ENCODE measurements at places on chromosomes 4 and X.

DNA sequence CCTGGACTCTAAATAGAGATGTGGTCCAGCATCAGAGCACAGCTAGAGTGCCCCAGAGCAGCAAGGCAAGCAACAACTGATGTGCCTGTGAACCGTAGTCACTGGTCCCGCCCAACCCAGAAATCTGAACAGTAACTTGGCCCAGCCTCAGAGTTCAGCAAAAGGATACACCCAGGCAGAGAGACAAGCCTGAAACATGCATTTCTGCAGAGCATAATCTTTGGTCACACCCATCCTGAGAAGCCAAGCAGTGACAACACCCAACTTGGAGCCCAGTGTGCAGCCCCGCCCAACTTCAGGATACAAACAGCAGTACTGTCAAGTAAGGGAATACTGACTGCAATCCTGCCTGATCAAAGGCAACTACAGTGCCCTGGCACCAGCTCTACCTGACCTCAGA, 78.9 kb downstream of the CCDC160 start:
- DNase-seq = no peak

DNA sequence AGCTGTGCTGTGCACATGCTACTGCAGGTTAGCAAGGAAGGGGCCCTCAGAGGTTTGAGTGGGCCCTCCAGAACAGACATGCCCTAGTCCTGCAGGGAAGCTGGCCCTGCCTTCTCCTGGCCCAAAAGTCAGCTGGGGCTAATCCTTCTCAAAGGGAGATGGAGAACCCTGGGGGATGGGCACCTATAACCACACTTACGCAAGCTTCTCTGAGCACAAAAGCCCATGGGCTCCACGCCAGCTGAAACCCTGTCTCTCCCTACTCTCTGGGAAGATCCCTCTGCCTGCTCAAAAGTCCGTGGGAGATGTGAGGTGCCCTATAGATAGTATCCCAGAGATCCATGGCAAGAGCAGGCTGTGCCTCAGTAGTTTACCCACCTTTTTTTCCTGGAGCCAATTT, 58.9 kb upstream of the DKK2 start:
- no peak for DNase-seq

DNA sequence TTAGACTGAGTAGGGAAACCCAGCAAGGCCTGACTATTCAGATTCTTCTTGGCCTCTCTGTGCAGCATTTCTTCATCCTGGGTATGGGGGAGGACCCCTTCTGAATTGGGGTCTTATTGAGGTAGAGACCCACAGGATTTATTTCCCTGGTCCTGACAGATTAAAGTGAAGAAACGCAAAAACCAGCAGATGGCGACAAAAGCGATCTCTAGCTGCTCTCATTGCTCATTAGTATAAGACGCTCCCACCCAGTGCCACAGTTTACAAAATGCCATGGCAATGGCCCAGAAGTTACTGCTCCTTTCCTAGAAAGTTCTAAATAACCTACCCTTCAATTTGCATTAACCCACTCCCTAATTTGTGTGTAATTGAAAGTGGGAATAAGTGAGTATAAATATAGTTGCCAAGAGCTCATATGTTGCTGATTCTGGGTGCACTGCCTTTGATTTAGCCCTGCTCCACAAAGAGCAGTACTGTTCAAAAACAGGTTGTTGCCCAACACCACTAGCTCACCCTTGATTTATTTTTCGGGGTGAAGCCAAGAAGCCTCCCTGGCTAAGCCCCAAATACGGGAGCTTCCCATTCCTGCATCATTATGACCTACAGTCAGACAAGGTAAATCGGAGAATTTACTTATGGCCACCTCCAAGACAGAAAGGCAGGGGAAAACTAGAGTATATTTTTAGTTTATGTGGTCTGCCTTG, 3.7 kb upstream of the BEX4 start:
- DNase-seq = no peak

DNA sequence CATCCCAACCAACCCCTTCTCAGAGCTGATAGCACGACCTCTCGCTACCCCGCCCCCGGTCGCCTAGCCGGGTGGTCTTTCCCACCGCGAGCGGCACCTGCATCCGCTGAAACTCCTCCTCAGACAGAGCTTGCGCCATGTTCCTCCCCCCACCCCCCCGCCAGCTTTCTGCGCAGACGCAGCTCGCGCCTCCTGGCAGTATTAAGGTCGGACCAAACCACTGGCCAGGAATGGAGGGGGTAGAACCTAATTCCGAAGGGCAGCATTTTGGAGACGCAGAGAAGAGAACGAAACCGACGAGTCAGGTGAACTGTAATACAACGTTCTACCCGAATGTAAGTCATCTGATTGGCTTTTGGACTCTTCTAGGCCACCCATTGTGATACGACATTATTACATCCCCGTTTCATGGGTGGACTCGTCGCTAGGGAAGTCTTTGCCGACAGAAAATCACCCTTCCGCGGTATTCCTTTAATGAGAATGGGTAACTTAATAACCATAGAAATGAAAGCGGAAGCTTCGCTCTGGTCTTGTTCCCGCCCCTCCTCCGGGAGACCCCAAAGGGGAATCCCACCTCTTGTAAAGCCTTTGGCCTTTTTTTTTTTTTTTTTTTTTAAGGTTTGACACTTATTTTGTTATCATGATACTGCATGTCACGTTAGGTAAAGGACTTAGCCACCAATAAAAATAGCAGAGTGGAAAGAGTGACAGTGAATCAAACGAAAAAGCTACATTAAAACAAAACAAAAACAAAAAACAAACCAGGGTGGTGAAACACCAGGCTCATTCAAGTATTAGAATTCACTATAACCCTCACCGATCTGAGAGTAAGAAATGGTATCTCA, at the start of gene GRIPAP1:
TSS of gene GRIPAP1 (minus strand) at position 174 of the 845 bp plus-strand sequence. CDS start at position 139, 35 bp downstream.
- DNase-seq = no peak

- DNase-seq = no peak
Observed at GRCh38 chr4:168095776-168096406, 3.6 kb downstream of the ANXA10 start.

DNA sequence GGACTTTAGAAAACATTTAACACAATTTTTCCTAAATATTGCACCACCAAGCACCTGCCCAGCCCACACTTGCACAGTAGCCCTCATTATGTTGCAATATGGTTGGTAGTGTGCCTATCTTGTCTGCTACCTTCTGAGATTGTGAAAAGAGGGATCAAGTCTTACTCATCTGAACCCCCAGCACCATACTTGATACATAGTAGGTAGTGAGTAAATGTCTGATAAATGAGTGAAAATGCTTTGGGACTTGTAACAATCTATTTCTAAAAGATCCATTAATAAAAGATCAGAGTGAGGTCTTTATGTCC, 118.4 kb upstream of the MED14 start:
- DNase-seq = no peak

- DNase-seq = no peak
Observed at GRCh38 chr4:23680671-23681518, 209.0 kb downstream of the PPARGC1A start.

GRCh38 chr4:128542047-128542446, 254.4 kb upstream of the PGRMC2 start:
- no peak for DNase-seq

DNA sequence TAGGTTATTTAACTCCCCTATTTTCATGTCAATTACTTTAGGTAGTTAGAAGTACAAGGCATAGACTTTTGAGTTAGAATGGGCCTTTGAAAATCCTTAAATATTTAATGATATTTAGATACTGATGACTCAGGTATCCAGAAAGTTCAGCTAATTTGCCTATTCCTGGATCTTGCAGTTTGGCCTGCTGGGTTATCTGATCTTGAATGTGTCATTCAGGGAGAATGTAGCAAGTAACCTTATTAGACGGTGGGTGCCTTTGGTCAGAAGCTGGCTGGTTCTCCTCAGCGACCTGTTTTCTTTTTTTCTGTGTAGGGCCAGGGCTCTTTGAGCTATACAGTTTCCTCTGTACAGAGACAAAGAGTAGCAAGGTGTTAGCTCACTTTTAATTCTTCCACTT, 42.0 kb downstream of the MTM1 start:
- DNase-seq = no peak

- DNase-seq = no peak
Observed at GRCh38 chr4:92825256-92825655, 521.5 kb downstream of the GRID2 start.

DNA sequence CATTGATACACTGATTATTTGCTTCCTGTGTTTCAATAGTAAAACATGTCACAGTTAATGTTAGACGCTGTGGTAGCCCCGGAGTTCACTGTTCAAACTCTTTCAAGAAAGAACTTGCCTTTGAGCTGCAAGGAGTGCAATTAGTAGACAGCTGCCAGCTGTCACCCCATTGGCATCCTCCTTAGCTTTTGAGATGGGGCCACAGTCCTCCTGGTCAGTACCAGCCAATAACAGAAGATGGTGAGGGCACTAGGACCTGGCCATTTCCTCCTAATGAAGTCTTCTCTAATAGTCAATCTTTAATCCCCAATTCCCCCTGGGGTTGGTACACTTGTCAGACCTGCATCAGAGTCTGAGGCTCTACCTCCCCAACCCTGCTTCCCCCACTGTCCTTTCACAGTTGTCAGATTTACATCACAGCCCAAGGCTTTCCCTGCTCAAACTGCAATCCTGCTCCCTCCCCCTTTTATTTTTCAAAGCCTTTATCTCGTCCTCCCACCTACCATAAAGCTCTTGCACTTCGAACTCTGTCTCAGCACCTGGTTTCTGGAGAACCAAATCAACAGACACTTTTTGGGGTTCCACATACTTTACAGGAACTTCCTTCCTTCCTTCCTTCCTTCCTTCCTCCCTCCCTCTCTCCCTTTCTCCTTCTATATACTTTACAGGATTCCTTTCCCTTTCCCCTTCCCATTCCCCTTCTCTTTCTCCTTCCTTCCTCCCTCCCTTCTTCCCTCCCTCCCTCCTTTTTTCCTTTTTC, 182.0 kb downstream of the RASL11B start:
- no peak for DNase-seq

DNA sequence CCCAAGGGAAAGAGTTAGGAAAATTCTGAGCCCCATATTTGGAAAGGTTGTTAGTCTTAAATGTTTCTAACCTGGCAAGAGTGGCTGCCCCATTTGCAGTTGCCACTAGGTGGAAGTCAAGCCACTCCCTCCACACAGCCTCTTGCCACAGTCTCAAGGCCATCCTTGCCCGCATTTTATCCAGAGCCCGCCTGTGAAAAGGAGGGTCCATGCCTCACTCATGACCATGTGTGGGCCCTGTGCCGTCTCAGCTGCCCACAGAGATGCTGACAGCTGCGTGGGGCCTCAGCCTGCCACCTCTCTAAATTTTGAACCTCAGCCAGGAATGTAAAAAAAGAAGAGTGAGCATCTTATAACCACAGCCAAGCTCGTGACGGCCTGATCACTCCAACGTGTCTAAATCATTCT, 201.5 kb upstream of the FAM241A start:
- no peak for DNase-seq

DNA sequence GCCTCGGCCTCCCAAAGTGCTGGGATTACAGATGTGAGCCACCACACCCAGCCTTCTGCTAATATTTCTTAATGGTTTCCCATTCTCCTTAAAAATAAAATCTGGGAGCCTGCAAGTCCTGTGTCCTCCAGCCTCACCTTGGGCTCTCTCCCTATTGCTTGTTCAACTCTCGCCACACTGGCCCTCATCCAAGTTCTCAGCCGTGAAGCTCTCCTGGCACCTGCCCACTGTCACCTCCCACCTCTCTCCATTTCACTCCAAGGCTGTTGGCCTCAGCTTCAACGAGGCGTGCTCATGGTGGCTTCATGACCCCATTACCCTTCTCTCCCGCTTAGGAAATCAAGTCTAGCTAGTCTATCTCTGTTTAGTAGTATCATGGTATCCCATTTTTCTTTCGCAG, 9.5 kb upstream of the ETNPPL start:
- no peak for DNase-seq

- no peak for DNase-seq
Observed at GRCh38 chr4:95093460-95093859, 335.7 kb downstream of the BMPR1B start.

GRCh38 chrX:15744181-15744867, 6.3 kb downstream of the CA5B start:
- no peak for DNase-seq

- DNase-seq = no peak
Observed at GRCh38 chrX:152640034-152640818, 2.5 kb downstream of the GABRQ start.

DNA sequence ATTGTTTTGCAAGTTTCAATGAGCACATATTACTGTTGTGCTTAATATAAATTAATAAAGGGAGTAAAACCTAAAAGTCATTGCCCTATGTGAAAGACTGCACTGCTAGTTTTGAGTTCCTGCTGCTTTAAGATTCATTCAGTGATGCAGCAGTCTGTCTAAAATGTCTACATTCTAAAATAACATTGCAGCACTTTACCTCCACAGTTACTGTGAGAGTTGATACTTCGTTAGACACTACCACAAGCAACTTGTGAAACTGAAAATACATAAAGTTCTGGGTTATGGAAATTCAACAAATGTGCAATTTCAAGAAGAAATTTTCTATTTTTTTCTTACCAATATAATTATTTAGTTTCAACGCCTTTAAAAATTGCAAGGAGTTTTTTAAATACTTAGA, 1175.2 kb upstream of the DIAPH2 start:
- no peak for DNase-seq

DNA sequence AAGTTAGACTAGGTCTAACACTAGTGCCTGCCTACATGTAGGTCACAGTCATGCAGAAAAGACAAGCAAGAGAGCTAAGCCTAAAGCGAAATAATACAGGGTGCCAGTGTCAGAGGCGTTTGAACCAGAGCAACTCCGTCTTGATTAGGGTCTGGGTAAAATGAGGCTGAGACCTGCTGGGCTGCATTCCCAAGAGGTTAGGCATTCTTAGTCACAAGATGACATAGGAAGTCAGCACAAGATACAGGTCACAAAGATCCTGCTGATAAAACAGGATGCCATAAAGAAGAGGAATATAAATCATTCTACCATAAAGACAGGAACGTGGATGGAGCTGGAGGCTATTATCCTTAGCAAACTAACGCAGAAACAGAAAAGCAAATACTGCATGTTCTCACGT, 120.9 kb downstream of the BEND2 start:
- DNase-seq = no peak

All from cortex of kidney (tissue), 1 donor.